ENCODE measurements at places on chromosomes 11 and 22.
A peak's percentile ranks its signal among the peaks of the same experiment; 100 is the strongest.

DNA sequence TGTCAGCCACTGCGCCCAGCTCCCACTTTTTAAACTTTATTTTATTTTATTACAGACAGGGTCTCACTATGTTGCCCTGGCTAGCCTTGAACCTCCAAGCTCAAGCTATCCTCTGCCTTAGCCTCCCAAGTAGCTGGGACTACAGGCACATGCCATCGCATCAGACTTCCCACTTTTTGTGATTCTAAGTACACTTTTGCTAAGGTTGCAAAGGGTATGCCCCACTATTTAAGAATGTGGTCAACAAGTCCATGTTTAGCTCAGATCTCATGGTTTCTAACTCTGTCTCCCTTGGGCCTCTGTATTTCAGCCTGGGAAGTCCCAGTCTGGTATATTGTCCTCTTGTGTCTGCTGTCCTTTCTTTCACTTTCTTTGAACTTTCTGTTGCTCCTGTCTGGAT is 35.3 kb downstream of the EXPH5 start:
- no peak for DNase-seq

GRCh38 chr11:57785072-57785471 is 23.5 kb downstream of the CTNND1 start:
- DNase-seq = no peak

GRCh38 chr11:126061707-126062678 is 673 bp downstream of the CDON start:
- DNase-seq = peak; percentile 8

DNA sequence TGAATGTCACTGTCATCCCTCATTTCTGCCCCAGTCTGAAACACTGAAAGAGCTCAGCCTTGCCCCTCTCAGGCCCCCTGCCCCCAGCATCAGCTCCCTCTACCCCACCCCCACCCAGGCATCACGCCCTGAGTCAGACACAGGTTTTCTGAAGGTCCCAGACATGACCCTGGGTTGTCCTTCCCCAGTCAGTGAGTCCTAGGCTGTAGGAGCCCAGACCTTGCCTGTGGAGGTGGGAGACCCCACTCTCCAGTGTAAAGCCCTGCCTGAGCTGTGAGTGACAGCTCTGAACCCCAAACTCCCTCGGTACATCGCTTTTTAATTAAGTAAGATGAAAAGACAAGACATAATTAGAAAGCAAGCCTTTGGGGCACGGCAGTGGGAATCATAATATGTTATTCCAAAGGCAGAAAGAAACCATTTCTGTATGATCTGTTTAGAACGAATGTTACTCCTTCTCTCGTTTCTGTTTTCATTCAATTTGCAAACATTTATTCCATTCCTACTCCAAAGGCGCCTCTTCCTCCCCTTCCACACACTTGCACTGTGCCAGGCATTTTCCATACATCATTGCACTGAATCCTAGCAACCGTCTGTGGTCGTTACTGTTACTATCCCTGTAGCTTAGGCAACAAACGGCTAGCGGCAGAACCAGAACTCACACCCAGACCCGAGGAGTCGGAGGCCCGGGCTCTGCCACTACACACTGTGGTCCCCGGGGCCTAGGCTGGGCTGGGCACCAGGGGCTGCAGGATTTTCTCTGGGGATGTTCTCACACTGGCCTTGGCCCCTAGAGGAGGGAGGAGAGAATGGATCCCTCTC is 63.4 kb downstream of the CD6 start:
- no peak for DNase-seq

DNA sequence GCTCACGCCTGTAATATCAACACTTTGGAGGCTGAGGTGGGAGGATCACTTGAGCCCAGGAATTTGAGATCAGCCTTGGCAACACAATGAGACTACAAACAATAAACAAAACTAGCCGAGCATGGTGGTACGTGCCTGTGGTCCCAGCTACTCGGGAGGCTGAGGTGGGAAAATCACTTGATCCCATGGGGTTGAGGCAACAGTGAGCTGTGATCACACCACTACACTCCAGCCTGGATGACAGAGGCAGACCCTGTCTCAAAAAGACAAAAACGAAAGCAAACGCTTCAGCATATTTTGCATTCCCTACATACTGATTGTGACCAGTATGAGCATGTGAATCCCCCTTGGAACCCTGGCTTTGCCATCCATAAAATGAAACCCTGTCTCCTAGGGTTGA is 33.9 kb upstream of the MN1 start:
- DNase-seq = no peak

DNA sequence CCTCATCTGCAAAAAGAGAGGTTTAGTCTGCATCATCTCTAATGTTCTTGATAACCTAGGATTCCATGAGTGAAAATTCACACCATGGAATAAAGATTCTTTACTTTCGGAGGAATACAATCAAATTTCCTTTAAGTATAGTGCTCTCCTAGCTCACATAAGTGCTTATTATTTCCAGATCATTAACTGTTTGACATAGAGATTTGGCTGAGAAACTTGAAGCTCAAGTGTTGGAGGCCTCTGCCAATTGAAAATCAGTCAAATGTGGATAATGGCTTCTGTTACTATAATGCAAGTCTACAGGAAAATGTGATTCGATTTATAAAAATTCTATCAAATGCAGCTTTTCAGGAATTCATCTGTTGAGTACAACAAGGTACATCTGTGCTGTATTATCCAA is 144.6 kb downstream of the KIF18A start:
- no peak for DNase-seq

GRCh38 chr11:73195191-73196007 is 22.7 kb upstream of the P2RY2 start:
- DNase-seq = no peak

DNA sequence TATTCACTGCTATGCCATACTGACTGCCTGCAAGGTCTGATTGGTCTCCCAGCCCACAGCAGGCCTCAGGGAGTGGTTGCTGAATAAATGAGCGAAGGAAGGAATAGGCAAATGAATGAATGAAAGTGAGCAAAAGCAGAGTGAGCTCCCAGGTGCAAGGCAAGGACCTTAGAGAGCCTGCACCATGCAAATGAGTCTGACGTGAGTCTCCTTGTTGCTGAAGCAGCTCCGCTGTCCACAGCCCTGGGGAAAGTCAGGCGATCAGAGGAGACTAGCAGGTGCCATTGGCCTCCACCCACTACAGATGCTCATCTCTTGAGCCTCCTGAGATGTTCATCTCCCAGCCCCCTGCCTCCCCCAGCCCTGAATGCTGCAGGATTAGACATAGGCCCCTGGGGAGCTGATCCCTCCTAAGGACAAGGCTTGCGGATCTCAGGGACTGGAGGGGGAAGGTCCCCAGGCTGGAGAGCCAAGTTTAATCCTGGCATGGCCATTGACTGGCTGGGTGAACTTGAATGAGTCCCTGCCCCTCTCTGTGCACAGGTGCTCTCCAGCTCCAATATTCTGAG is 22.1 kb downstream of the GDPD5 start:
- no peak for DNase-seq

GRCh38 chr22:37824674-37825641 is 1.8 kb downstream of the GALR3 start:
- DNase-seq = no peak

DNA sequence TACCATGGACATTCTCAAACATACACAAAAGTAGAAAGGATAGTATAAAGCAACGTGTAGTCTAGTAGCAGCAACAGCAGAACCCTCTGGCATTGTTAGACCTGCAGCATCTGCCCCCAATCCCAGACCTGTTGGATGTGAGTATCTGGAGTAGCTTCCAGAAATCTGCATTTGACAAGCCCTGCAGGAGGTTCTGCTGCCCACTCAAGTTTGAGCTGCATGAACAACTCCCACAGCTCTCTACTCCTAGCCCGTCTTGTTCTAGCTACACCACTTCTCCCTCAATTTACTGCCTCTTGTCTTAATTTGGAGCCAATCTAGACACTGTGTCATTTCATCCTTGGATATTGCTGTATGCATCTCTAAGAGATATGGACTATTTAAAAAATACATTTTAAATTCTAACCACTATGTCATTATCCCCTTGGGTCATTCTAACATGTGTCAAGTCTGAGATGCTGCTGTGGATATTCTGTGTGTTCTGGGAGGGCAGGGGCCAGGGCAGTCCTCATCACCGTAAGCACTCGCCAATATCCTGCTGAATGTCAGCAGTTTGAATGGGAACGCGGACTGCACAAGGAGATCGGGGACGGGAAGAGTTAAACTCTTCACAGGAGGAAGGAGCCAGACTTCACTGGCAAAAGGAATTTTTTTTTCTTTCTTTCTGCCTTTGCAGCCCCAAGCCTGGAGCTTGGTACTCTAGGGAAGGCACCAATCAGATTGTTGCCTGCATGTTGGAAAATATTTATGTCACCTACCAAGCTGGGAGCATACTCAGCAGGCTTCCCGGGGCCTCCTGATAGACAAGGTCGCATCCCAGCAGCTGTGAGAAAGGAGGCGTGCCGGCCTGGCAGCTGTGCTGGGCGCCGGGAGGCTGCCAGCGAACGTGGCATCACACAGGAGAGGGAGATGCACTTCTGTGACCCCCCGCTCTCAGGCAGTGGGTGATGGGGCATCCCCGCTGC is 429.0 kb downstream of the MIAT start:
- DNase-seq = no peak

DNA sequence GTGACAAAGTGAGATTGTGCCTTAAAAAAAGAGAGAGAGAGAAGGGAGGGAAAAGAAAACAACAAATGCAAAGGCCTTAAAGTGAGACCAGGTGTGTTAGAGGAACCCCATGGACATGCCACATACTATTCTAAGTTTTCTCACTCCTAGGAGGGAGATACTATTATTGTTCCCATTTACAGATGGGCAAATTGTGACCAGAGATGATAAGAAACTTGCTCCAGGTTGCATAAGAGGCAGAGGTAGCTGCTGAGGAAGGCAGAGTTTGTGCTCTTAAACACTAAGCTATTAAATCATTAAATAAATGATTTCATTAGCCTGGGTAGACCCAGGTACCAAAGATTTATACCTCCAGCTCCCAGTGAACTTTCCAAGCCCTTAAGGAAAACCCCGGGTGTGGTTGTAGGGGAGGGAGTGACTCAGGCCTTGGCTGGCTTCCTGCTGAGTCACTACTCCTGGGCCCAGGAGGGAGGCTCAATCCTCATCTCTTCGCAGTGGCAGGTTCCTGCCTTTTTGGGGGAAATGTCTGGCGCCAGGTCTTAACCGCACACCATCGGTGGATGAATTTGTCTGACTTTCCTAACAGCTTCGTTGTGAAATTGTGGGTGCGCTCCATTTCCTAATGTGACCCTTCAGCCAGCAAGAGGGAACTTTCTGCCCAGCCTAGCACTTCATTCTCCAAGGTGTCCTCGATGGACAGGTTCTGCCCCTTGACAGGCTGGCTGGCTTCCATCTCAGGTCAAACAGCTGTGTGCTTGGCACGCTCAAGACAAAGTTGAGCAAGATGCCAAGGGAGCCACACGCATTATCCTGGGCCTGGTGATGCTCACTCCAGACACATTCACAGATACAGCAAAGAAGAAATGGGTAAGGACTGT is 33.4 kb upstream of the PTPRJ start:
- no peak for DNase-seq

DNA sequence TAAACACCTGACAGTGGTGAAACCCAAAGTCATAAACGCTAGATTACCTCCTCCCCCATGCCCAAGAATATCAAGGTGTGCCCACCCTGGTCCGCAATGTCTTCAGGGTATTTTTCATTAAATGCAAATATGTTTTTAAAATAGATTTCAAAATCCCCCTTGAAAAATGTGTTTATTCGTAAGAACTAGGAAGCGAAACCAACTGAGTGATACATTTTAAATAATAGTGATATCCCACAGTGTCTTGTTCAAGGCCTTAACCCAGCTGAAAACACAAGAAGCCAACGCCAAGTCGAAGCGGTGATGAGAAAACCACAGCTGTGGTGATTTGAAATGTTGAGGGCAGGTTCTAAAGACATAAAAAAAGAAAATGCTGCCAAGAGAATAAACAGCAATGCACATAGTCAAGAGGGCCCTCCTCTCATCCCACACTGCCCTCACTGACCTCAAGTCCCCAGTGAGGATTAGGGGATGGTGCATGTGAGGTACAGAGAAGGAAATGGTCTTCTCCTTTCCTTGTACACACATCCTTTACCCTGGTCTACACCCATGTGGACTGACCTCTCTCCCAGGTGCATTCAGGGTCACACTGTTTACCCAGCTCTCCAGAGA is 25.5 kb downstream of the KCNJ1 start:
- DNase-seq = no peak

- DNase-seq = no peak
Observed at GRCh38 chr22:44704159-44705021, 2.4 kb downstream of the PRR5 start.

- DNase-seq = no peak
Observed at GRCh38 chr11:116071241-116071640, 567.0 kb upstream of the CADM1 start.

DNA sequence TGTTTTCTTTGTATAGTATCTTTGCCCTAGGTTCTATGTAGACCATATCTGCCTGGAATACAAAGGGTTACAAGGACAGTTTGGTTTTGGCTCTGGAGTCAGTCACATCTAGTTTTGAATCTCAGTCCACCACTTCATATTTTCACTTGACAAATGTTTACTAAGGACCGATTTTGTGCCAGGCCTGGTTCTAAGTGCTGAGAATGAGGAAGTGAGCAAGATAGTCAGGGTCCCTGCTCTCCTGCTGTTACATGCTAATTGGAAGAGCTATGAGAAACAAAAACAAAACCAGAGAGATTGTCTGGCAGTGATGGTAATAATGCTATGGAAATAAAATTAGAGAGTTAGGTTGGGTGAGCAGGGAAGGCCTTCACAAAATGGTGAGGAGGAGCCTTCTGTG is 66.1 kb upstream of the ARHGAP20 start:
- DNase-seq = no peak

- DNase-seq = no peak
Observed at GRCh38 chr11:29328961-29329441, 687.8 kb downstream of the KCNA4 start.

DNA sequence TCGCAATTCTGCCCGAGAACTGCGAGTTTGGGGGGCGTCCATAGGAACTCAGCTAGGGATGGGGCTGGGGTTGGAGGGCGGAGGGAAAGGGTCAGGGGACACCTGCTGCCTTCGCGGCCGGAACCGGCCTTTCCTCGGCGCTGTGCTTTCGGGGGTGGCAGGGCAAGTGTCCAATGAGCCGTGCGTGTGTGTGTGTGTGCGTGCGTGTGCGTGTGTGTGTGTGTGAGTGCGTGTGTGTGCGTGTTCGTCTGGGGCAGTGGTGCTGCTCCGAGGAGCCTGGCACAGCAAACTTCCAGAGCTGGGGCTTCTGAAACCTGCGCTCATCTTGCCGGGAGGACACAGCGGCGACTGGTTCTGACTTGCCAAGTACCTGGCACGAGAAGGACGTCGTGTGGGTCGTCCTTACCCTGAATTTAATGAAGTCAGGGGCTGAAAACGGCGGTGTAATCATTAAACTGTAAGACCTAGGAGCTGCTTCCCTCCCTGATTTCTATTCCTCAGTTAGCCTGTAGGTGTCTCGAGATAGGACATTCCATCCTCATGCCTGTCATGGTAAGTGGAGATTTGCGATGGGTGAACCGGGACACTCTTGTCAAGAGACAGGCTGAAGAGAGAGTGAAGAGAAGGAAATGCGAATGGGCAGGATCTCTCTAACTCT is 27.0 kb upstream of the AMOTL1 start:
- no peak for DNase-seq

GRCh38 chr11:133467686-133468085 is 64.6 kb downstream of the OPCML start:
- DNase-seq = no peak

GRCh38 chr11:44943118-44943517 is 7.6 kb downstream of the TP53I11 start:
- no peak for DNase-seq

Data from stimulated activated CD8-positive, alpha-beta memory T cell treated with anti-CD3 and anti-CD28 coated beads, Interleukin-7, amount 100 ng/mL, for 1 hour (primary cell).